ENCODE measurements at places on chromosomes 7 and 10.

- DNase-seq = no peak
These were observed 7.3 kb downstream of the KMT2E start for GRCh38 chr7:105021352-105021751.

DNA sequence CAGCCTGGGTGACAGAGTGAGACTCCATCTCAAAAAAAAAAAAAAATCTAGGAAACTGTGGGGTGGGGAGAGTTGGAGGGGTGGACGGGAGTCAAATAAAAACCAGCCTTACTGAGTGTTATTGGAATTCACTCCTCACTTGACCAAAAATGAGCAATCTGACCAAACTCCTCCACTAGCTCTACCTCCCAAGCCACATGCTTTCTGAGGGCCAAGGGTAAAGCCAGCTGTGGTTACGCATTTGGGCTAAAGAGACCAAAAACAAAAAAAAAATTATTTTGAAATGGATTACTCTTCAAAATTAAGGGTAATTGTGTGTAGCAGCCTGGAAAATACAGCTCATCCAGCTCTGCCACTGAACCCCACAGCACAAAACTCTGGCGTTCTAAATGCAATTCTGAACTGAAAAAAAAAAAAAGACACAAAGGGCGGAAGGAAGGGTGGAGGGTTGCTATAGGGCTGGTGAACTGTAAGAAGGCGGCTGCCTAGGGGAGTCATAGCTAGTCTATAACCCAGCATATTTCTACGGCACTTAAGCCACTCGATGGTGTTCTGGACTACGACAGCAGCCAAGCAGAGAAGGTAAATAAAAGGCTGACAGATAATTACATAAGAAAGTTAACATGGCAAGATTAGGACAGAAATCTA, 7.8 kb downstream of the ELMO1 start:
- peak; percentile 61 for DNase-seq

- DNase-seq = no peak
These were observed 78.0 kb downstream of the CYP51A1 start for GRCh38 chr7:92056286-92056685.

GRCh38 chr7:44607141-44608068, 978 bp downstream of the OGDH start:
- no peak for DNase-seq

DNA sequence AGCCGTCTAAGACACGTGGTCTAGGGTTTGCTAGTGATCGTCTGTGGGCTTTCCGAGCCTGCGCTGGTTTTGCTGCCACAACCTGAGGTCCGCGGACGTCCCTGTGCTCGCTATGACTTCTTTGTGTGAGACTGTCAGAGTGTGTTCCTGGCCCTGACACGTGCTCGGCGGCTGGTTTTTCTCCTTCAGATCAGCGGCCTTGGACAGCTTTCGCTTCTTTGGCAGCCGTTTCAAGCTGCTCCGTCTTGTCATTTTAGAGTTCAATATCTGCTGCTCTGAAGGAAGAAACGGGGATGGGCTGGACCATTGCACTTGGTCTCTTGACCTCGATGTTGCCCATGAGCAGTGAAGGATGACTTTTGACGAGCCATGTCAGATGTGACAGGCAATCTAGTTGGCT, 147.3 kb downstream of the MGMT start:
- DNase-seq = no peak

DNA sequence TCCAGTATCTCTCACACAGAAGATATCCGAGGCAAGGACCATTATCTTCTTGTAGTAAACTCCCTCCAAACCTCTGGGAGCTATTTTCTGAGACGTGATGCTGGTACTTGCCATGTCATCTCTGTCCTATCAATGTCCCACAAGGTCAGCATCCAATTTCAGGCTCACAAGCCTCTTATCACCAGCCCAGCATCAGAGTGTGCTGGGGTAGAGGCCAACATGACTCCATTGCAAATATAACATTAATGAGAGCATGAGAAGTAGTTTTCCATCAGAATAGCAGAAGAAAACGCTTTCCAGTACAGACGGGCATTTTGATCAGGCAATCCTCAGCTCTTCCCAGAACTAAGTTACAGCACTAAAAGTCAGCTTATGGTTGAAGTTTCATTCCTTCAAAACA, 5.6 kb downstream of the MORN4 start:
- DNase-seq = no peak

GRCh38 chr7:38855386-38855785, 53.6 kb downstream of the VPS41 start:
- no peak for DNase-seq

GRCh38 chr7:76301000-76301399, 1.5 kb upstream of the HSPB1 start:
- no peak for DNase-seq

DNA sequence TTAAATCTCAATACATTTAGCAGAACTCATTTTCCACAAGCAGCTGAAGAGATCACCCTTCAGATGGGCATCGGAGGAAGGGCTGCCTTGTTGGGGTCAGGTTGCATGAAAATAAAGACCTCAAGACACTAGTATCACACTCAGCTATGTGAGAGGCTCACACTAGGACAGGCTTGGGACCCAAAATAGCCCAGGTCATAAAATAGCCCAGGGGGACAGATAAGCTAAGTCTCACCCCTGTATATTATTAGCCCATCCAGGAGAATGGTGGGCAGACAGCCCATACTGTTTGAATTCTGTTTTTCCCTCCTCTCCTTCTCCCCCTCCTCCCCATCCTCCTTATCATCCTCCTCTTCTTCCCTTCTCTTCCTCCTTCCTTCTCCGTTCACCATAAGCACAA, 415.1 kb upstream of the C7orf33 start:
- no peak for DNase-seq

DNA sequence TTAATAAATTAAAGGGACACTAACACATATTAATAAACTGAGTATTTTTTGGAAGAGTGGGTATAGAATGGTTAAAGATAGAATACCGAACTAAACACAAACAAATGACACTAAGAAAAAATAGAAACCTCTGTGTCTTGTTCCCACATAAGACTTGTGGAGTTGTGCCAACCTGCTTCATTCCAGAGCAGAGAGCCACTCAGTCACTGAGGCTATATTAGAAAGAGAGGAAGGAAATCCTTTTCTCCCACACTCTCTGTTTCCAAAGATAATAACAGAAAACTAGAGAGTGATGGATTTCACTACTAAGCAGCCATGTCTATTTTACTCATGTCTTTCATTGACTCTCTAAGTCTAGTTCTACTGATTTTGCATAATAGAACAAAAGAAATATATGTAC, 26.0 kb downstream of the CTNNA3 start:
- DNase-seq = no peak

- DNase-seq = no peak
These were observed 28.8 kb downstream of the DENND10 start for GRCh38 chr10:119132521-119133345.

- no peak for DNase-seq
These were observed 50.3 kb downstream of the DIP2C start for GRCh38 chr10:639001-639750.

GRCh38 chr10:34092891-34093290, 722.2 kb downstream of the PARD3 start:
- DNase-seq = no peak

GRCh38 chr7:43850348-43851116, 18.8 kb downstream of the MRPS24 start:
- DNase-seq = no peak

- DNase-seq = no peak
These were observed 149.9 kb downstream of the EVX1 start for GRCh38 chr7:27392477-27392876.

DNA sequence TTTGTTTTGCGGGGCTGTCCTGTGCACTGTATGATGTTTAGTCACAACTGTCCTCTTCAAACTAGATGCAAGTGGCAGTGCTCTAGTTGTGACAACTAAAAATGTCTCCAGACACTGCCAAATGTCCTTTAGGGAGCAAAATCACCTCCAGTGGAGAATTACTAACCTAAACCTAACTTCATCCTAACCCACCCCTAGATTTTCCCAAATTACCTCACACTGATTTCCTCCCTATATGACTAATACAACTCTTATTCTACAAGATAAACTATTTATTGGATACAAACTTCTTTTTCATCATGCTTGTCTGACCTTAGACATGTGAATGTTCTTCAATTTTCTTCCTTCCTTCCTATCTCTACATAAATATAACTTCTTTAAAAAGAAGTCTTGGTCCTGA, 26.4 kb downstream of the PNPLA8 start:
- no peak for DNase-seq

Data from KG1 (cell line).